Stimulated activated CD4-positive, alpha-beta T cell treated with anti-CD3 and anti-CD28 coated beads, Interleukin-15, amount 100 ng/mL, for 1 hour (primary cell): ENCODE measurements at places on chromosomes 12 and 14.

- no peak for DNase-seq
Measured at GRCh38 chr12:14408208-14408607, 42.7 kb downstream of the ATF7IP start.

DNA sequence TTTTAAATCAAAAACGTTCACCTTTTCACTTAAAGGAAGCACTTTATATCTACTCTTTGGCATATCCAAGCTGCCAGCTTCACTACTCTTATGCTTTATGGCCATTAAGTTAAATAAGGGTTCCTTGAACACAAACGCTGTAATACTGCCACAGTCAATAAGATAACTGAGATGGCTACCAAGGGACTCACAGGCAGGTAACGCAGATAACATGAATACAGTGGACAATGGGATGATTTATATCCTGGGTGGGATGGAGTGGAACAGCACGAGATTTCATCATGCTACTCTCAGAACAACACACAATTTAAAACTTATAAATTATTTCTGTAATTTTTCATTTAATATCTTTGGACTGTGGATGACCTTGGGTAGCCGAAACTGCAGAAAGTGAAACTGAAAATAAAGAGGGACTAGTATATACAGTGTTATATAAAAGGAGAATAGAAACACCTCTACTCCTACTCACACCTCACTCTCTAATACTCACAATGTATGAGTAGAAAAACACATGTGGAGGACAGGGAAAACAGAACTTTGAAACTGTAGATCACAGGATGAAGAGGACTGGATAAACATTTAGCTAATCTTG is 367.3 kb downstream of the C12orf50 start:
- no peak for DNase-seq

- no peak for DNase-seq
Measured at GRCh38 chr12:116535241-116535640, 23.9 kb upstream of the MAP1LC3B2 start.

GRCh38 chr14:92651758-92652406 is 96.5 kb downstream of the LGMN start:
- DNase-seq = no peak
